H9 (cell line): ENCODE measurements at places on chromosomes 16 and 17. TPM values are rescaled to one million over a fixed set of nuclear protein-coding genes. Genes with fewer than 3 reads are reported as not detected.

DNA sequence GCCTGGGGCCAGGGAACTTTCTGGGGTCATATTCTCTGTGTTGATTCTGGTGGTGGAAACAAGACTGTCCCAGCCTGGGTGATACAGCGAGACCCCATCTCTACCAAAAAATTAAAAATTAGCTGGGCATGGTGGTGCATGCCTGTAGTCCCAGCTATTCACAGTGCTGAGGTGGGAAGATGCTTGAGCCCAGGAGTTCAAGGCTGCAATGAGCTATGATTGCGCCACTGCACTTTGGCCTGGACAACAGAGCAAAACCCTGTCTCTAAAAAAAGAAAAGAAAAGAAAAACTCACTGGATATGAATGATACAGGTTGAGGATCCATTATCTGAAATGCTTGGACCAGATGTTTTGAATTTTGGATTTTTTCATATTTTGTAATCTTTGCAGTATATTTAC lies 13.6 kb downstream of the SCGB1C2 start:
- H3K27ac ChIP-seq: no peak overlapping the region
- no peak for DNase-seq
- no peaks in the 10 kb centered on the region for H3K4me1 ChIP-seq
- H3K4me3 ChIP-seq: no peak overlapping the region
- H3K36me3 ChIP-seq: no peaks in the 10 kb centered on the region
- H3K27me3 ChIP-seq: no peaks in the 10 kb centered on the region

The IKZF3 gene
- total RNA-seq: 0.22 and 0.31 TPM in 2 replicates

DNA sequence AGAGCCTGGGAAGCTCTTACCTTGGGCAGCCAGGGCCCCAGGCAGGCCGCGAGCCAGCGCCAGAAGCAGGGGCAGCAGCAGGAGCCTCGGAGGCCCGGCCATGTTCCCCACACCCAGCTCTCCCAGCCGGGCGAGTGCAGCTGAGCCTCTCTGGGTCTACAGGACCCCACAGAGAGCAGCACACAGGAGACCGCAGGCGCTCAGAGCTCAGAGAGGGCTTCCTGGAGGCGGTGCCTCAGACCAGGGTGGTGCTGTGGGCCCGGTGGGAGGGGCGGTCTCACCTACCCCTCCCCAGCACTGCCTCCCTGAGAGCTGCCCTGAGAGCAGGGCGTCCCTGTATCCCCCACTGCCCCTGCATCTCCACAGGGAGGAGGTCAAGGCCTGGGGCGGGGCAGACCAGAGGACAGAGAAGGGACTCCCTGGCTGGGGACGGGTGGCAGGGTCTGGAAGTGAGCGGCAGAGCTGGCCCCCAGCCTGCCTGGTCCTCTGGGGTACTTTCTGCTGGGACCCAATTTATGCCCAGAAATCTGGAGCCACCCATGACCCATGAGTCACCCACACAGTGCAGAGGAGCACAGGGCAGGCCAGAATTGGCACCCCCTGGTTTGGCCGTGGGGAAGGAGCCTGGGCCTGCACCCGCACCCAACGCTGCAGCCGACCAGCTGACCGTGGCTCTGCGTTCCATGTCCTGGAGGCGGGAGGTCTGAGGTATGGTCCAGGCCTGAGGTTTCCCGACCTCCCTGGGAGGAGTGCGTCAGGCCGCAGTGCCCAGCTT lies at the start of gene CD7:
CD7 (minus strand) TSS at position 215 of the 775 bp plus-strand sequence; CDS start at position 102, 113 bp downstream.
- no peak for DNase-seq
- H3K36me3 ChIP-seq: no peaks in the 10 kb centered on the region
- H3K4me3 ChIP-seq: no peak within 1 kb of the TSS
- no peaks in the 10 kb centered on the region for H3K4me1 ChIP-seq
- H3K27ac ChIP-seq: no peak within 1 kb of the TSS

GRCh38 chr17:77319211-77320043 lies 178.7 kb downstream of the SEC14L1 start:
- DNase-seq: peak; percentile 78
- no peak overlapping the region for H3K27ac ChIP-seq
- H3K4me3 ChIP-seq: no peak overlapping the region
- peaks cover 4% of the 10 kb centered on the region; the same call in 1 of the 2 replicates for H3K4me1 ChIP-seq
